Activated CD4-positive, alpha-beta T cell treated with anti-CD3 and anti-CD28 coated beads, Interleukin-2, amount 50 U/mL, for 1 hour (primary cell): ENCODE measurements at places on chromosomes 4 and X.

- DNase-seq, result no peak
Observed at GRCh38 chrX:149284616-149285015, 220.5 kb downstream of the IDS start.

DNA sequence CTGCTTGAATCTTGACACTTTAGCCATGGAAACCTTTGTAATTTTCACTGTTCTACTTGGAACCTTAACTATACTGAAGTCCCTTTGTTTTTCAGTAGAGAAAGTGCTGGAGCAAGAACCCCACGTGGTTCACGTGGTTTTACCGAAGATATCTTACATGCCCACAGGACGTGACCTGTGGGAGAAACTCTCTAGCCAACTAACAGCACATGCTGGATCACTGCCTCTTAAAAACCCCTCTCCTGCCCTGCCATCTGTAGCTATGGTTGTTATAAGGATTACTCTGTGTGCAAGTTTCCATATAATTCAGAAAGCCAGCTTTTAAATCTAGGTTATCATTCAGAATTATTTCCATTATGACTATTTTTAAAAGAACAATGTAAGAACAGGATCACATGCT, 30.2 kb downstream of the SPANXD start:
- DNase-seq, result no peak

GRCh38 chrX:23936180-23936579, 28.4 kb downstream of the CXorf58 start:
- DNase-seq, result no peak

- no peak for DNase-seq
Observed at GRCh38 chr4:19557161-19557560, 694.5 kb upstream of the SLIT2 start.
